Fibroblast of villous mesenchyme (primary cell): ENCODE measurements at places on chromosomes 16 and 17. TPM values are rescaled to one million over a fixed set of nuclear protein-coding genes. Genes with fewer than 3 reads are reported as not detected.

FADS6 gene
- not detected in 2 replicates for total RNA-seq

SPOP gene
- 43.5 and 59.2 TPM in 2 replicates for total RNA-seq

ESRP2 gene
- total RNA-seq, result under 0.01 and 0.86 TPM in 2 replicates

BRIP1 gene
- 16.1 and 22.9 TPM in 2 replicates for total RNA-seq

RCVRN gene
- not detected in 2 replicates for total RNA-seq

CTRB1 gene
- not detected in 2 replicates for total RNA-seq

CCL7 gene
- total RNA-seq, result 0.43 TPM in 1 of 2 replicates, not detected in the other

SNAI3 gene
- total RNA-seq, result not detected in 2 replicates

PLLP gene
- under 0.01 TPM in 1 of 2 replicates, not detected in the other for total RNA-seq

CCL1 gene
- total RNA-seq, result not detected in 2 replicates

KRT20 gene
- not detected in 2 replicates for total RNA-seq

EPOP gene
- total RNA-seq, result 0.97 and 1.3 TPM in 2 replicates

CLUH gene
- total RNA-seq, result 36.7 and 42.7 TPM in 2 replicates

KCNH6 gene
- under 0.01 TPM in 1 of 2 replicates, not detected in the other for total RNA-seq

- DNase-seq, result no peak
These were observed 492.2 kb downstream of the KCNJ2 start for GRCh38 chr17:70661342-70662222.

DNA sequence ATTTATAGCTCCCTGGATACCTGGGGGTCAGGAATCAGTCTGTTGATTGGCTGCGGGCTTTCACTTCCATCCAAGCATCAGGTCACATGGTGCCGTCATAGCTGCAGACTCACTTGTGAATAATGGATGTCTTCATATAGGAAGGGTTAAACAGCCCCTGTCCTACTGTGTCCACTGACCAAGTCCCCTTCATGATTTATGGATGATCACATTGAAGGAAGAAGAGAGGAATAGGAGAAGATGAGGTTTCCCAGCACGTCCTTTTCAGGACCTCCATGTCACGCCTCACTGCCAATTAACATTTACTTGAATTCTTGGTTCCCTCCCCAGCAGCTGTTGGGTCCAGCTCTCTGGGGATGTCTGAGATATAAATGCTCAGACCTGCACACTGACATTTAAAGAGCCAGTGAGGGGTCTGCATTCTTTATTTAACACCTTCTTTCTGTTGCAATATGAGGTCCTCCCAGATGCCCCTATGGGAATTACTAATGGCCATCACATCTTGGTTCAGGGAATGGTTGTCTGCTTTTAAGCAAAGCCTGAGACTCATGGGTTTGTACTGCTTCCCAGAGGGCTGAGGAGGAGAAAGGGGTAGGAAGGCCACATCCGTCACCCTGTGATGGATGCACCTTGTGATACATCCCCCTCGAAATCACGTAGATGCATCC, 230.6 kb upstream of the HSBP1 start:
- DNase-seq, result no peak

DNA sequence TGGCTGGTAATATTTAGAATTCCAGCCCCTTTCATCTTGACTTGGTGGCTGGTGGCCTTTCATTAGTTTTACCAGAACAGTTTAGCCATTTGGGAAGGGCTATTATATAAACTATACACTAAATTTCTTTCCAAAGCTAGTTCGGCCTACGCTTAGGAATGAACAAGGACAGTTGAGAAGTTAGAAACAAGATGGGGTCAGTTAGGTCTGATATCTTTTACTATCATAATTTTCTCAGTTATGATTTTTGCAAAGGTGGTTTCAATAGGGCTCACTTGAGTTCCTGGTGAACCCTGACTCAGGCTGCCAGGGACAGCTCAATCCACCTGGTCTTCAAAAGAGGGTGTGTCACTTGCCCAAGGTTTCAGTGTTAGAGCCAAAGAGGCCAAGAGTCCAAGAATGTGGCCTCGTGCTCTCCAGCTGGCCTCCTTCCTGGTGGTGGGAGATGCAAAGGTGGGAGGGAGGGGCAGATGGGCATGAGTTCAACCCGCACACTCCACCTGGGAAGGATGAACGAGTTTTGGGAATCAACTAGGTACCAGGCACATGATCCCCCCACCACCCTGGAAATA, 4.0 kb upstream of the PHOSPHO1 start:
- DNase-seq, result no peak

DNA sequence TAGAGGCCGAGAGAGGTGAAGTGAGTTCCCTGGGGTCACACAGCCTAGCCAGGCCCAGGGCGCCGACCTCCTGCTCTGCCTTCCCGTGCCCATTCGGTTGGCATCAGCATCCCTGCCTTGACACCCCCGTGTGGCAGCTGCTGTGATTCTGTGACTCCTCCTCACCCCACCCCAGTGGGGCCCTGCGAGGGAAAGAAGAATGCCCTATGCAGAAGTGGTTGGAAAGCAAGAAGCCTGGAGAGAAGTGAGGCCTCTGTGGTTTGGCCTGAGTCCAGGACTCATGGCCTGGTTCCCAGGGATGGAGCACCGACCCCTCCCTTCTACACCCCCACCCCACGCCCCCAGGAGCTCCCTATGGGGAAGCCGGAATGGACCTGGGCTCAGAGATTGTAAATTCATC, 296.2 kb downstream of the SEC14L1 start:
- peak; percentile 88 for DNase-seq

- DNase-seq, result no peak
These were observed 590.3 kb upstream of the GOT2 start for GRCh38 chr16:59324462-59324861.

GRCh38 chr16:47037396-47037745, 63.9 kb upstream of the DNAJA2 start:
- DNase-seq, result peak; percentile 4

DNA sequence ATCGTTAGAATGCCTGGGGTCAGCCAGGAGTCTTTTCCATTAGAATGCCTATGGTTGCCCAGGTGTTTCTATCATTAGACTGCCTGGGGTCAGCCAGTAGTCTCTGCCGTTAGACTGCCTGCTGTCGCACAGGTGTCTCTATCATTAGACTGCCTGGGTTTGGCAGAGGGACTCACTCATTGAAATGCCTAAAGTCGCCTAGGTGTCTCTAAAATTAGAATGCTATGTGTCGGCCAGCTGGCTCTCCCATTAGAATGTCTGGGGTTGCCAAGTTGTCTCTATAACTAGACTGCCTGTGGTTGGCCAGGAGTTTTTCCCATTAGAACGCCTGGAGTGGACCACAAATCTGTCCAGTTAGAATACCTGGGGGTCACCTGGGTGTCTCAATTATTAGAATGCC, 2266.5 kb downstream of the TP53TG3F start:
- no peak for DNase-seq

DNA sequence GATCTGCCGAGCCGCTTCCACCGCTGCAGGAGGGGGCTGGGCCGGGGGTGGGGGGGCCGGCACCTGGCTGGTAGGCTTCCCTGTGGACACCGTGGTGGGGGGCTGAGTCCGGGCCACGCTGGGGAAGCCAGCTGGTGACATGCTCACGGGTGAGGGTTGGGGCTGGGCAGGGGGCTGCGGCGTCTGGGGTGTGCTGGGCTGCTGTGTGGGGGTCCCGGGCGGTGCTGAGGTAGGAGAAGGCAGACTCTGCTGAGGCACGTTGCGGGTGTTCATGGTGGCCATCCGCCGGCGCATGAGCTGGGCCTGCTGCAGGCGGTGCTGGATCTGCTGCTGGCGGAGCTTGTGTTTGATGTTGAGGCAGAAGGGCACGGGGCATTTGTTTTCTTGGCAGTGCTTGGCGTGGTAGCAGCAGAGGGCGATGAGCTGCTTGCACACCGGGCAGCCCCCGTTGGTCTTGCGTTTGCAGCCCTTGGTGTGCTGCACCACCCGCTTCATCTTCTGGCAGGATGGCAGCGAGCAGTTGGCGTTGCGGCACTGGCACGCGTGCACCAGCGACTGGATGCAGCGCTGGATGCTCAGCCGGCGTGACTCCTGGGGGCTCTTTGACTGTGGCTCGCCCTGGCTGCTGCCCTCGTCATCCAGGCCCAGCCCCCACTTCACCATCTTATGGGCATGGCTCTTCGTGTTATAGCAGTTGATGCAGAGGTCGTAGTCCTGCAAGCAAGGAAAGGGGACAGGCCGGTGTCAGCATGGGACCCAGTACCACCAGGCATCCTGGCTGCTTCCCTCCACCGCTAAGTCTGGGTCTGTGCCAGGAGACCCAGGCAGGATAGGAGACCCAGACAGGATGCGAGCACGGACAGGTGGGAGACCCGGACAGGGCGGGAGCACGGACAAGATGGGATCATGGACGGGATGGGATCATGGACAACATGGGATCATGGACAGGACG, 12.1 kb upstream of the TRAP1 start:
- no peak for DNase-seq

- peak; percentile 31 for DNase-seq
These were observed 142.9 kb downstream of the RAB11FIP4 start for GRCh38 chr17:31534223-31534888.

DNA sequence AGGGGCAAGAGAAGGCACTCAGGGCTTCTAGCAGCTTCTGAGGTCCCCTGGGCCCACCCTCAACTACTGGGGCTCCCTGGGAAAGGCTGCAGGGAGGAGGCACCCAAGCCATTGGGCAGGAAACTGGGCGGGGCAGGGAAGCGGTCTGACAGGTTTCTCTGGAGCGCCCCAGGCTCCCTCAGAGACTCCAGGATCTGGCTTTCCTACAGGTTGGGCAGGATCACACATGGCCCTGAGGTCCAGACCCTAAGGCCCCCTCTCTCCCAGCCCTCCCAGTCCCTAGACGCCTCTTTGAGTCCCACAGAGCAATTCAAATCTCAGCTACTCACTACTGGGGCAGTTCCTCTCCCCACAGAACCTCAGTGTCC, 14.3 kb downstream of the JUP start:
- no peak for DNase-seq

DNA sequence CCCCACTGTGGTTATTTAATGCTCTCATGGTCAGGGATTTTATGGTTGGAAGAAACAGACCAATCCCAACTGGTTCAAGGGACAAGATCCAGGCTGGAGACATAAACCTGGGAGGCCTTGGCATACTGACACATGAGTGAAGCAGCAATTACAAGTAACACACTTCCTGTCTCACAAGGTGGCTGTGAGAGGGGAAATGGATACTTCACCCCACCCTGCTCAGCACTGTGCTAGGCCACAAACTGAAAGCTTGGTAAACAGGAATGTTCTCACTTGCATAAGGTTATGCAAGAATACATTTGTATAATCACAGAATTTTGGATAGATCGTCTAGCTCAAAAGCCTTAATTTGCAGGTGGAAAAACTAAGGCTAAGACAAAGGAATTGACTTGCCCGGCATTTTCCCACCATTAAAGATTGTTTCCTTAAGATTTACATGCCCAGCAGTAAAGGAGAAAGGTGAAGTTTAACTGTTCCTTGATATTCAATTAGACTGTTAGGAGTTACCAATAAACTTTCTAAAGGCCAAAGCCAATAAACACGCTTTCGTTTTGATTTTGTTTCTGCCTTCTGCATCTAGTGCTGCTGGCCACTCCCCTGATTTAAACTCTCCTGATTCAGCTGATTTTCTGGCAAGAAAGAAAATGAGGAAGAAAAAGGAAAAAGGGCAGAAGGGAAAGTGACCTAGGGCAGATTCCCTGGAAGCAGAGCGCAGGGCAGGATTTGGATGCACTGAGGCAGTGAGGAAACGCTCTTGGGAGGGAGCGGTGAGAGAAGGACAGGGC, 215.6 kb upstream of the CDH5 start:
- peak; percentile 90 for DNase-seq

- DNase-seq, result no peak
These were observed 1.9 kb upstream of the SDR42E1 start for GRCh38 chr16:82013139-82013538.

GRCh38 chr17:75300280-75300679, 11.0 kb upstream of the SLC25A19 start:
- DNase-seq, result no peak

GRCh38 chr16:59849716-59850115, 1115.6 kb upstream of the GOT2 start:
- DNase-seq, result no peak

- peak; percentile 48 for DNase-seq
These were observed 677 bp downstream of the SNTB2 start for GRCh38 chr16:69187446-69188235.

GRCh38 chr17:75113798-75114551, 4.2 kb downstream of the ARMC7 start:
- DNase-seq, result peak; percentile 95

- DNase-seq, result no peak
These were observed 3.8 kb upstream of the CD7 start for GRCh38 chr17:82320956-82321927.

GRCh38 chr17:67911059-67911782, 85.0 kb downstream of the C17orf58 start:
- no peak for DNase-seq

GRCh38 chr17:22600644-22601298, 908.4 kb downstream of the KCNJ18 start:
- DNase-seq, result peak; percentile 0

- DNase-seq, result no peak
These were observed 2.0 kb downstream of the SLC16A11 start for GRCh38 chr17:7041607-7042500.

- no peak for DNase-seq
These were observed 36.2 kb downstream of the ADCY7 start for GRCh38 chr16:50302472-50303005.

- DNase-seq, result no peak
These were observed 118.8 kb upstream of the METRNL start for GRCh38 chr17:82960419-82961271.

DNA sequence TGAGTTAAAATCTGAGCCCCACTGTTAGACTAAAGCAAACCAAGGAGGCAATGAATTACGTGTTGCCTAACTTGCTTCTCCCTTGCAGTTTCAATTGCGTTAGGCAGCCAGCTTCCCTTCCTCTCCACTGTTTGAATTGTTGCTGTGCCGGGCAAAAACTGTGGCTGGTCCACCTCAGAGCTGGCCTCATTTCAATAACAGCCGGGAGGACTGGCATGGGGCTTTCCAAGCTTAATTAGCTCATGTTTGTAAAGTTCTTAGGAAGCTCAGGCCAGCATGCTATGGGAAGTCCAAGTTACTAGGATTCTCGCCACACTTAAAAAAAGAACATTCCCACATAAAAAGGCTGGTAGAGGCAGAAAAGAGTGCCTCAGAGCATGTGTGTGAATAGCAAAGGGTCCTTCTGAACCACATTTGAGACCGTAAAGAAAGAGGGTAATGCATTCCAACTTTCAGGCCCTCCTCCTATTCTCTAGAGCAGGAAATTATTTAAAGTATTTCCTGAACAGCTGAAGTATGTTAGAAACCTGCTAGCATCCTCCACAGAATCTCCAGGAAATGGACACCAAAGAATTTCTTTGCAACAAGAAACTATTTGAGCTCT, 79.0 kb upstream of the SMURF2 start:
- peak; percentile 53 for DNase-seq

GRCh38 chr16:29974291-29975133, 844 bp downstream of the TAOK2 start:
- peak; percentile 8 for DNase-seq
